MV-4-11 (cell line): ENCODE measurements at places on chromosomes 12 and 14.

DNA sequence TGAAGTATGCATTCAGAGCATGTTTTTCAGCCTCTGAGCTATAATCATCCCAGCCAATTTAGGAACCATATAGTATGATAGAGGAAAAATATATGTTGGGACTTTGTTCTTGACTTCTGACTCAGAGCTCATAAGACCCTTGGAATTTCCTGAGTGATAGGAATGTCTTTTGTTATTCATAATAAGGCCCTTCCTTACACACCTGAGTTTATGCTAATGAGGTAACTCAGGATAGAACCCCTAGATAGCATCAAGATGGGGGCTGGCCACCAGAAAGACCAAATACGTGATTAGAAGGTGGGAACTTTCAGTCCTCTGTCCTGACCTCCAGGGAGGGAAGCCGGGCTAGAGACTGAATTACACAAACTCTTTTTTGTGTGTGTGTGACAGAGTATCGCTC, 32.4 kb upstream of the PLEK2 start:
- no peak for DNase-seq

DNA sequence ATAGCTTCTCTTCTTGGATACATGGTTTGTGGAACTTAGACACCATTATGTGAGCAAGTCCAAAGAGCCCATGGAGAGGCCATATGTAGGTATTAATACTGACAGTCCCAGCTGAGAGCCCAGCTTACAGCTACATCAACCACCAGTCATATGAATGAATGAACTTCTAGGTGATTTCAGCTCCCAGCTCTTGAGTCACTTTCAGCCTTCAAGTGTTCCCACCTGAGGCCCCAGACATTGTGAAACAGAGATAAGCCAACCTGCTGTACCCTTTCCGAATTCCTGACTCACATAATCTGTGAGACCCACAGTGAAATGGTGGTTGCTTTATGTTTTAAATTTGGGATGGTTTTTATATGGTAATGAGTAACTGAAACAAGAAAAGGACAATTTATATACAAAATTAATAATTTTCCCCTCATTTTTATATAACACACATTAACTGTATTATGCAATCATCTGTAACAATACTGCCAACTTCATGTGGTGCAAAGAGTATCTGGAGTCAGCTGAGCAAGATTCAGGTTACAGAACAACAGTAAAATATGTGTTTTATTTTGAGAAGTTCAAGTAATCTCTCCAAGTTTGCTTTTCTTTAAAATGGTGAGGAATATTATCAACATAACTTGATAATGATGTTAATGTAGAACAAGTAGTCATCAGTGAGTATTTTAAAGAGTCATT, 27.7 kb upstream of the FBXO33 start:
- DNase-seq = no peak

GRCh38 chr14:79356040-79356439, 855.3 kb downstream of the DIO2 start:
- no peak for DNase-seq

- DNase-seq = no peak
Observed at GRCh38 chr12:106192659-106193393, 54.1 kb upstream of the NUAK1 start.

GRCh38 chr12:87828382-87828973, 200.7 kb downstream of the C12orf50 start:
- no peak for DNase-seq

- peak; percentile 41 for DNase-seq
Observed at GRCh38 chr12:98238515-98239130, 276.8 kb upstream of the TMPO start.

DNA sequence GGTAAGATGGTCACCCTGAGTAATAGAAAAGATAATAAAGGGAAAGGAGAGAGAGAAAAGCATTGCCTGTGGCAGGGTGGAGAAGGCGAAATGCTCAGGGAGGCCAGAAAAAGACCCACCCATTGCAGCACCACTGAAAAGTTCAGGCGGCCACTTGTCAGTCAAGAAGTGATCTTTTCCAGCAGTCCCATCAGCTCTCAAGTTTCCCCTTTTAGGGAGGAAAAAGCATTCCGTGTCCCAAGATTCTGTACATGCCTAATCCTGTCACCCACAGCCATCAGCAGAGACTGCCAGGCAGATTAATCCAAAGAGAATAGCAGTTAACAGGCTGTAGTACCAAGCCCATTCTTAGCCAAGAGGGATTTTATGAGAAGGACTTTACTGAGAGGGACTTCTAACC, 11.9 kb downstream of the SLC38A1 start:
- no peak for DNase-seq

DNA sequence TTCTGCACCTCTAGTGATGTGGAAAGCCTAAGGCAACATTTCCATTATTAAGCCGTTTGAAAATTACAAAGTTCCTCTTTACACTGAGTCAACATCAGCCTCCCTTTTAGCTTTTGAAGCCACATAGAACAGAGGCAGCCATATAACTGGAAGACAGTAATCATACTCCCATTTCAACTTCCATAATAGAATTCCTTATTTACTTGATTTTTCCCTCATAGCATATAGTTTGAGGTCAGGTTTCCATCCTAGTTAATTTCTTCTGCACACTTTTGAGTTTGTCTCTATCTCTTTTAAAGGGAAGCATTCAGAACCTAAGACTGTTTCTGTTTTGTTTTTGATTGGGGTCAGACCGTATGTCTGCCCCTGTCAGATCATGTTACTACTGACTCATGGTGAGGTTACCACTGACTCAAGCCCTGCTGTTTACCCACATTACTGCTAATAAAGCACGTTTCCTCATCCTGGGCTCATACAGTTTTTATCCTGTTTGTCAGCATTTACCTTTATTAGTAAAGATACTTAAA, 161.0 kb downstream of the SLC38A4 start:
- peak; percentile 75 for DNase-seq

DNA sequence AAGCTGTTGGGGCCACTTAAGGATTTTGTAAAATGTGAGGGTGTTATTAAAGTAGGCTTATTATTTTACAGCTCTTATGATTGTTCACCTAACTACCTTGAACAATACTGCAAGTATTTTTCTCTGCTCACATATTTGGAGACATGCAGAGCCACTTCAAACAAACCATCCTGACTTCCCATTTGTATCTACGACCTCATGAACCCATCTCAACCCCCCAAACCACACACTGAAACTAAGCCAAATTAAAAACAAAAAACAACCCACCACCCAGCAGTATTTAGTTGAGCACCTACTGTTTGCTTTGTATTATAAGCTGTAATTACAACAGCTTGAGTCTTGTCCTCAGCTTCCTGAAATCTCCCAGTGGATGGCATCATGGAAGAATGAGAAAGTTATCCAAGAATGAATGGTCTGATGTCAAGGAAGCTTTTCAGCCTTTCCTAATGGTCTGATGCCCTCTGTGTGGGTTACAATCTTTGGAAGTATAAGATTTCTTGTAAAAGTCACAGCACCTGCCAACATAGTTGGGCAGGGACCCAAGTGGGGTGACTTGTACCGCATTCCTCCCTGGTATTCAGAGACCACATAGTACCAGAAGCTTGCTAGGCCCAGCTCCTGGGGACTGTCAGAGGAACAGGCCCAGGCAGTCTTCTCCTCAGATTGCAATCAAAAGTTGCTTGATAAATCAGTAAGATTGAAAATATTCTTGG, 416.6 kb downstream of the ZFP36L1 start:
- DNase-seq = no peak

DNA sequence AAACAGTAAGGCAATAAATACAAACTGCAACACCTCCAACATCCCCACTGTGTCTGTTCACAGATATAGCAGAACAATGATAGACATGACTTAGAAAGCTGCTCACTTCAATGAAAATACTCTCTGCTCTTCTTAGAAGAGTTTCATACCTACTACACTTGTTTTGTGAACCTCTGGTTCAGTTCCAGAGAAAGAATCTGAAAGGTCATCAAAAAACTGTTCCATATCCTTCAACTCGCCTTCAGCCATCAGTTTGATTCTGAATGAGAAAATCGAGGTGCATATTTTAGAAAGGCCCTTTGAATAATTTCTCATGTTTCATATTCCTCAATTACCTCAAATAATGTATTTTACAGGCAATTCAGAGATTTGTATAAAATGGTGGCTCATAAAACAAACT, 5.5 kb downstream of the ANAPC5 start:
- no peak for DNase-seq

- DNase-seq = no peak
Observed at GRCh38 chr12:95546491-95546813, 4.8 kb downstream of the USP44 start.
